Cortex of kidney (tissue), 1 donor: ENCODE measurements at places on chromosomes 1 and 21.

- no peak for DNase-seq
These were observed 68.2 kb downstream of the MAB21L3 start for GRCh38 chr1:116179419-116179818.

DNA sequence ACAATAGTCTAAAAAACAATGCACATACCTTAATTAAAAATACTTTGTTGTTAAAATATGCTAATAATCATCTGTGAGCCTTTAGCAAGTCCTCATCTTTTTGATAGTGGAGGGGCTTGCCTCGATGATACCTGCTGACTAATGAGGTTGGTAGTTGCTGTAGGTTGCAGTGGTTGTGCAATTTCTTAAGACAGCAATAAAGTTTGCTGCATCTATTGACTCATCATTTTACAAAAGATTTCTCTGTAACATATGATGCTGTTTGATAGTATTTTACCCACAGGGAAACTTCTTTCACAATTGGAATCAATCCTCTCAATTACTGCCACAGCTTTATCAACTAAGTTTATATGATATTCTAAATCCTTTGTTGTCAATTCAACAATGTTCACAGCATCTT, 7.6 kb downstream of the C1orf87 start:
- DNase-seq: no peak

DNA sequence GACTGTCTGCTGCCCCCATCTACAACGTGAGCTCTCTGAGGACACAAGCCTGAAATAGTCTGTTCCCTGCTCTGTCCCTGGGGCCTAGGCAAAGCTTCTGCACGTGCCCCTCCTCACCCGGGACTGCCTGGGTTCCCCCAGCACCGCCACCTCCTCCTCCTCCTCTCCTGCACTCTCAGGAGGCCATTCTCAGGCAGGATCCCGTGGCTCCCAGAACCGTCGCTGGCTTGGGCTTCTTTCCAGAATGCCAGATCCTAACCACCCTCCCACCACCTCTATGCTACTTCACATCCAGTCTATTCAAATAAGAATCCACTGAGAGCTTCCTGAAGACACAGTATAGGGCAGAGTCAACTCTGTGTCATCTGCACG, 11.2 kb downstream of the NPHP4 start:
- DNase-seq: no peak

GRCh38 chr1:60875138-60875537, 207.2 kb upstream of the NFIA start:
- no peak for DNase-seq

- DNase-seq: no peak
These were observed 486.3 kb downstream of the PTBP2 start for GRCh38 chr1:97207868-97208267.

GRCh38 chr1:93603601-93604000, 78.0 kb downstream of the BCAR3 start:
- DNase-seq: no peak

GRCh38 chr1:149979972-149980540, 30.5 kb downstream of the OTUD7B start:
- no peak for DNase-seq

DNA sequence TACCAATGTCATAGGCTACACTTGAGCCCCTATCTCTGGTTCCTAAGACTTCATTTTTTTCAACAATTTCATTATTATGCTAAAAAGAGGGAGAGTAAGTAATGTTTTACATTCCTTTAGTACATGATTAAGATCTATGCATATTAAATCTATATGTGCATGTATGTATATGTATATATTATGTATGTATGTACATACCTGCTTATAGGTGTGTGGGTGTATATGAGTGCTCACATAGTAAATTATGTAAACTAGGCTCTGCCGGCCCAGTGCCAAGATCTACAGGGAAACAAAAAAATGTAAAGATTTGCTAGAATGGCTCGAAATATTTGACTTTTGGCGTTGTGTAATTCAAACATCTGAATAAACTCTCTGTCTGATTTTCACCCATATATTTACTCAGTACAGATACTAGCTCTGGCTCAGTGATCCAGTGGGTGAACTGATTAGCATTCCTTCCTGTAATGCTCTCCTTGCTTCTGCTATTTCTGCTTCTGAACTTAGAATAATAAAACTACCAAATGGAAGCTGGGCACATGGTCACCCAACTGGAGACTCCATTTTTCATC, 113.1 kb upstream of the FGGY start:
- DNase-seq: no peak

DNA sequence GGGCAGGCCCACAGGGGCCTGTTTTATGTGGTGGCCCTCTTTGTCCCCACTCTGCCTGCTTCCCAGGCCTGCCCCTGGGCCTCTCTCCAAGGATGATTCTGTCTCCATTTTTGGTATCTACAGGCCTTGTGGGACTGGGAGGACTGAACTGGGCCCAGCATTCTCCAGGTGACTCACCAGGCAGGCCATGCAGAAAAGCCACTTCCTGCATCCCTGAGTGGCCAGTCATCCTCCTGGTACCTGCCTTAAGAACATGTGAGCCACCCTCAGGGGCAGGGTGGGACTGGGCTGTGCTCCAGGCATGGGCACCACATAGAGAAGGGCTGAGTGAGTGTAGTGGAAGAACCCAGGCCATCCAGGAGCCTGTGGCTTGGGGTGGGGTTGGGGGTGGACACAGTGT, 20.0 kb upstream of the BCAR3 start:
- no peak for DNase-seq

DNA sequence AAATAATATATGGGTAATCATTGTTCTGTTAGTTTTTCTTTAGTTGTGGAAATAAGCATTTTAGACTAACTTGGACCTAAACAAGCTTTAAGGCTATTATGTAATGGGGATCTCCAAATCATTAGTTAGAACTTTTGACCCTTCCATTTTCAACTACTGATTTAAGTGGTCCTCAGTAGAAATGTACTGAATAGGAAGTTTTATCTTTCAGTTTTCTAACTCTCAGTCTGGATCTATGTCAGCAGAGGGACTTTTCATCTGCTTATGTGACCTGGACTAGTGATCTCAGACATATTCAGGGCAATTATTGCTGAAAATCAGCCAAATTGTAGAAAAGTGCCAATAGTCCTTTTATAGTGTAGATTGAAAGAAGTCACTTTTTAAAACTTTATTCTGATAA, 56.0 kb downstream of the SASS6 start:
- no peak for DNase-seq

- no peak for DNase-seq
These were observed 10.8 kb upstream of the BCAR3 start for GRCh38 chr1:93692451-93692861.

GRCh38 chr1:230498704-230499103, 72.6 kb upstream of the PGBD5 start:
- DNase-seq: no peak

GRCh38 chr1:6342056-6342455, 51.5 kb downstream of the ACOT7 start:
- DNase-seq: no peak

DNA sequence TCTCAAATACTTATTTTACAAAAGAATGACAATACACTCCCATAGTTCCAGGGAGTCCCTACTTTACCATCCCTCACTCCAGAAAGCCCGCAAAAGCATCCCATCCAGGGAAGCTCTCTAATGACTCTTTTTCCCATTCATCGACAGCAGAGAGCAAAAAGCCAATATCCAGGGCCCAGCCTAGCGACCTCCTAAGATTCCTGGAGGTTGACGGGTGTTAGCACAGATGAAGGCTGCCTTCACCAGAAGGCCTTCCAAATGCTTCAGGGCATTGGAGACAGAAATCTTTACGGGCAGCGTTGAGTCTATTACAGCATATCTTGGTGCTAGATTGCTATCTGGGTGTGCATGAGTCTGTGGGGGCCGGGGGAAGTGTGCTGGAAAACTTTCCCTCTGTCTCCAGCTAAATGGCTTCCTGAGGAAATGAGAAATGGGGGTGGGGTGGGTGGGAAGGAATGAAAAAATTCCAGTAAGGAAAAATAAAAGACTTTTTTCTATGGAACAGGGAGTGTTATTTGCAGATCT, 136.6 kb downstream of the PROX1 start:
- no peak for DNase-seq

DNA sequence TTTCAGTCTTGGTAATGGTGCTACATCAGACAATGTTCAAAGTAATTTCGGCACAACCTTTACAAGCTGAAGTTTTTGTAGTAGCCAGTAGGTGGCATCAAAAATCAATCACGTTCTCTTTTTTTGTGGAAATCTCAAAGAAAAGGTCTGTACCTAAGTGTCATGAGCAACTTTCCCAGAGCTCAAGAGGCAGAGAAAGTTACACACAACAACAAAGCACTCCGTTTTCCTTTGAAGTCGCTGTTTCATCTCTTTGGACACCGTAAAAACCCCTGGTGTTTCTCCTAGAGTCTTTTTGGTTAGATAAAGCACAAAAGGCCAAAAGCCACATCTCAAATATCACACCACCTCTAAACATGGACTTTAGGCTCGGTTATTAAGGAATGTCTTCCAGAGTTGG, 131.6 kb downstream of the LHX8 start:
- DNase-seq: no peak

GRCh38 chr1:18681423-18681835, 50.8 kb downstream of the PAX7 start:
- DNase-seq: no peak

DNA sequence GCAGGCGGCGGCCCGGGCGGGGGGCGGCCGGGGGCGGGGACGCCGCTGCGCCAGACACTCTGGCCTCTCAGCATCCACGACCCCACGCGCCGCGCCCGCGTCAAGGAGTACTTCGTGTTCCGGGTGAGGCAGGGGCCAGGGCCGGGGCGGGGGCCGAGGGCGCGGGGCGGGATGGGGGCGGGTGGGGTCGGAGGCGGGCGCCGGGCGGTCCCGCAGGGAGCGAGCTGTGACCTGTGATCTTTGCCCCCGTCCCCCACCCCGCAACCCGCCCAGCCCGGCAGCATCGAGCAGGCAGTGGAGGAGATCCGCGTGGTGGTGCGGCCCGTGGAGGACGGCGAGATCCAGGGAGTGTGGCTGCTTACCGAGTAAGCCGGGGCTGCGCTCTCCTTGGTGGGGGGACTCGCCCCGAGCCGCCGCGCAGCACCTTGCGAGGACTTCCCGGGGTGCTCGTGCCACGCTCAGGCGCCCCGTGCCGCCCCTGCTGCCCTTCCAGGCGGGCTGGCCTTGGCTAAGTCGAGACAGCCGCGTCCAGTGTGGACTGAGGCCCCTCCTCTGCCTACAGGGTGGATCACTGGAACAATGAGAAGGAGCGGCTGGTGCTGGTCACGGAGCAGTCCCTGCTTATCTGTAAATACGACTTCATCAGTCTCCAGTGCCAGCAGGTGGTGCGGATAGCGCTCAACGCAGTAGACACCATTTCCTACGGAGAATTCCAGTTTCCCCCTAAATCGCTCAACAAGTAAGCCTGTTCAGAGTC, 514 bp downstream of the TPRG1L start:
- no peak for DNase-seq

GRCh38 chr1:181383695-181384094, 99.6 kb upstream of the CACNA1E start:
- DNase-seq: no peak

DNA sequence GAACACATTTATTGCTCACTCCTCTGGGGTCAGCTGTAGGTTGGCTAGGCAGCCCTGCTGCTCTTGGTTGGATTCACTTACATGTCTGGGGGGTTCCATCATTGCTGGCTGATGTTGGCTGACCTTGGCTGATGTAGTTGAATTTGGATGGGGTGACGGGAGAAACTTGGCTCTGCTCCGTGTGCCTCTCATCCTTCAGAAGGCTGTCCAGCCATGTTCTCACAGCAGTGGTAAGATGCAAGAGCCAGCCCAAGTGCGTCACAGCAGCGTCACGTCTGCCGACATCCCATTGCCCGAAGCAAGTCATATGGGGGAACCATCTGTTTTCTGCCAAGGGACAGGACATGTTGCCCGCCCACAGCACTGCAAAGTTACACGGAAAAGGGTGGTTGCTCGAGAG, 613.5 kb downstream of the MATN1 start:
- no peak for DNase-seq

- no peak for DNase-seq
These were observed 17.2 kb downstream of the RBM15 start for GRCh38 chr1:110356379-110356778.

DNA sequence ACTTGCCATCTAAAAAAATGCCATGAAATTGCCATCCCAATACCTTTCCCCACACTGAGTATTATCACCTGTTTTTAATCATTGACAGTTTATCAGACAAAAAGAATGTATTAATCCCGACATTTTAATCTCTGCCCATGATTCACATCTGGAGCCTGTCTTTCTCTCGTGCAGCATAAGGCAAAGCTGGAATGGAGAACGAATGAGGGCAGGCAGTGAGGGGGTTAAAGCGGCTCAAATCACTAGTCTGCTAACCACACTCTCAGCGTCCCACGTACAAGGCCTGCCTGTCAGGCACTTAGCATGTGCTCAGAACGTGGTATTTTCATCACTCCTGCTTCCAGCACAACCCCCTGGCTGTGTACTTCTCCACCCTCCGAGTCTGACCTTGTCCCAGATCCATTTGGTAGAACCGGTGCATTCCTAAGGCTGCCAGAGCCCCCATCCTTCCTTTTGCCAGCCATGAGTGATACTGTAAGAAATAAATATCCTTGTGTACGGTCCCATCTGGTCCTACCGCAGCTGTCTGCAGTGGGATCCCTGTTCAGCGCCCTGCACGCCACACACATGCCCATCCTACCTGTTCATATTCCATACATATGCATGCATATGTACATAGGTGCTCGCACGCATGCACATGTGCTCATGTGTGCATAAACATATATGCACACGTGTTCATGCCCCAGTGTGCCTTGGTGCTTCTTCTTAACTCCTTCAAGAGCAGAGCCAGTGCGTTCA, 34.6 kb upstream of the FHAD1 start:
- DNase-seq: no peak

- no peak for DNase-seq
These were observed 28.8 kb upstream of the PADI4 start for GRCh38 chr1:17278996-17279830.

DNA sequence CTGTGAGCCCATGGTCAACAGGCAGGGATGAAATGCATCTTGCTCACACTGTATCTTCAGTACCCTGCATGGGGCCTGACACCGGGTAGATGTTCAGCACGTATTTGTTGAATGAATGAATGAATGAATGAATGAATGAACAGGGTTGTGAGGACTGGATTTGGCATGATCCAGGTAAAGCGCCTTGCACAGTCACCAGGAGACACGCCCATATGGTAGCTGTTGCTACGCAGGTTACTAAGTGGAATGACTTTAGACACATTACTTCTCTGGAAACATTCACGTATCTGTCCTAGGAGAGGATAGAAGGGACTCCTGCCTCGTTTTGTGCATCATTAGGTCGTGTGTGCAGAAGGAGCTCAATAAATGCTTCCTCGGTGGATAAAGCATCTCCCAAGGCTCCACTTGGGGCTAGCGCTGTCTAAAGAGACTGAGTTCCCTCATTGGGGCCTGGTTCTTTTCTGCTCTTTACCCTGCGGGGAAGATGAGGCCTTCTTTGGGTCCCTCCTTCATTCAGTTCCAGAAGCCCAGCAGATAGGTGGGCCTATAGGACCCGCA, 54.2 kb downstream of the NDUFS5 start:
- DNase-seq: no peak

GRCh38 chr1:247456021-247456420, 1.9 kb downstream of the OR2B11 start:
- no peak for DNase-seq

- DNase-seq: no peak
These were observed 15.8 kb upstream of the VCAM1 start for GRCh38 chr1:100703716-100704115.
